ENCODE measurements at places on chromosomes 4 and X.

GRCh38 chr4:61923179-61923578 is 723.1 kb downstream of the ADGRL3 start:
- DNase-seq, result no peak

GRCh38 chr4:98641906-98642668 is 16.3 kb downstream of the TSPAN5 start:
- DNase-seq, result no peak

GRCh38 chr4:3526456-3526855 is 5.8 kb downstream of the LRPAP1 start:
- DNase-seq, result no peak

DNA sequence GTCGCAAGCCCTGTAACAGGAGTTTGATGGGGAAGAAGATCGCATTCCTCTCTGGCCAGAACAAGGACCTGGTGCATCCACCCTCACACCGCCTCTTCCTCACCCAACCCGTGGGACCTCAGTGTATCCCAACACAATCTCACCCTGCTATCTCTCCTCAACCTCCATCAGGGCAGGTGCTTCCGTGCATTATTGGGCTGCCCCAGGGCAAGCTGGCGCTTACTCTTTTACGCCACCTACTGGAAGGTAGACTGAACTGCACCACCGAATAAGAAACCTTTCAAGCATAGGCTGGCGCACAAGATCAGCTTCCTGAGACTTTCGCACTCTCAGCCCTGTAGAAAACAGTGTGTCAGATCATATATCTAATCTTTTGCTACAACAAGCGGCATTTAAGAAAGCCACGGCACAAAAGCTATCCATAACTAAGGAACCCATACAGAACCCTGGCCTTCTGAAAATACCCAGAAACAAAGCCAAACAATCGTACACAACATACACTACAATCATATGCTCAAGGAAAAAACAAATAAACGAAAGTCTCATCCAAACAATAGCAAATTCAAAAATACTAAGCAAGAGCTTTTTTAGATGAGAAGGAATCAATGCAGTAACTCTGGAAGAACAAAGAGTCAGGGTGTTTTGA is 209.3 kb downstream of the UGT8 start:
- peak; percentile 11 for DNase-seq

GRCh38 chr4:555566-556275 is 20.4 kb downstream of the TMEM271 start:
- no peak for DNase-seq

GRCh38 chr4:112361181-112361791 is 64.1 kb downstream of the ALPK1 start:
- DNase-seq, result no peak

DNA sequence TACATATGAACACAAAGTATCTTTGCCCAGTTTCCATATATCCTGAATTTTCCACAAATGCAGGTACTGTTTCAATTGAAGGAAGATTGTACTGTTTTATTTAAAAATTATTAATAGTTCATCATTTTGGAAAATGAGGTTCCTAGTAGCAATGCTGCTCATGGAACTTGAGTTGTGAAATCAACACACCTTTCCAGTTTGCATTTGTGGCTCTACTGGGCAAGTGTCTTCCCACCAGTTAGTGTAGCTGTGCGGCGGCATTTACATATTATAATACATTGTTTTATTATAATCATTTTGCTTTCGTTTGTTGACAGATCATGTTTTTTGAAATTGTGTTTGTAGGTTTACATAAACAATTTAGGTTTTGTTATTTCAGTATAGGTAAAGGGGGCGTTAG is 2.0 kb upstream of the DDX3X start:
- DNase-seq, result no peak

GRCh38 chr4:105158837-105159236 is 12.2 kb downstream of the TET2 start:
- no peak for DNase-seq

DNA sequence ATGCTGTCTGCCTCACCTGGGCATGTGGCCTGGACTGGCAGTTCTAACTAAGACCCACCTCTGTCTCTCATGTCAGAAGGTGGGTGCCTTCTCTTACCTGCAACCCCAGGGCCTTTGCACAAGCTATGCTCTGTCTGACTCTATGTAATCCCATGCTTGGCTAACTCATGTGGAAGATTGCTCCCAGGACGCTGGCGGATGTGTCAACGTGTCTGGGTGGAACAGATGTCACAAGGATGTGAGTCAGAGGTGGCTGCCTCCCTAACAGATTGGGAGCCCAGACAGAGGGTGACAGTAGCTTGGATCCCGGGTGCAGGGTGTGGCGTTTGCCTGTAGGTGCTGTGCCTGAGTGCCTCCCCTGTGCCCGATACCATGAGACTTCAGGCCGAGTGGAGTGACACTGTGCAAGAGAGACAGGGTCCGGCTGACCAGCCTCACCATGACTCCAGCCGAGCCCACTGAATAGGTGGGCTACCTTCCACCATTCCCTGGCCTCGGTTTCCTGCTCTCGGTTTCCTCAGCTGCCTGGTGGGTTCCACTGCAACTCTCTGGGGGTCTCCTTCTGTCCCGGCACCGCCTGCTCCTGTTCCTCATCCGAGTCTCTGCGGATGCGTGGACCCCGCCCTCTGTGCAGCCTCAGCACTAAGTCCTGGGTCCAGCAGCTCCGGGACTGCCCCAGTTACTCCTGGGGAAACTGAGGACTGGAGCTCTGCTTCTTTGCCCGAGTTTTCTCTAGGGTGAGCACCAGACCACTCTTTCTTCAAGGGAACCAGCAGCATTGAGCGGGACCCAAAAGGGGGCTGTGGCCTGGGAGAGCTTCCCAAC is 11.0 kb downstream of the SH3BP2 start:
- no peak for DNase-seq

GRCh38 chrX:134373736-134374135 is 86.2 kb upstream of the HPRT1 start:
- no peak for DNase-seq

DNA sequence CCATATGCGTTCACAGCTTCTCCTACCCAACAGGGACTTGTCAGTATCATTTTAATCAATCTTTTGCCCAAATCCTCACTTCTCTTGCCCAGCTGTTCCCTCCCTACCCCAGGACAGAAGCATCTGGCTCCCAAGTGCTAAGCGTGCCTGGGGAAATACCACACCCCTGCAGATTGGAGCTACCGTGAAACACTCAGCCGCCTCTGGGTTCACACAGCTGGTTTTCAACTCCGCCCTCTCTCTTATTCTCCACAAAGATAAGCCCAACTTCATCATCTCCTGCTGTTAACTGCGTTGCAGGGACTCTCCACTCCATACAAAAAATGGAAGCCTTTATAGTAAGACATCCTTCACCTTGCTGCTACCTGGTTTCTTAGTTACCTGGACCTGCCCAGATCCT is 147.3 kb upstream of the FTHL17 start:
- no peak for DNase-seq

- no peak for DNase-seq
Observed at GRCh38 chr4:78205591-78205990, 148.5 kb downstream of the FRAS1 start.

DNA sequence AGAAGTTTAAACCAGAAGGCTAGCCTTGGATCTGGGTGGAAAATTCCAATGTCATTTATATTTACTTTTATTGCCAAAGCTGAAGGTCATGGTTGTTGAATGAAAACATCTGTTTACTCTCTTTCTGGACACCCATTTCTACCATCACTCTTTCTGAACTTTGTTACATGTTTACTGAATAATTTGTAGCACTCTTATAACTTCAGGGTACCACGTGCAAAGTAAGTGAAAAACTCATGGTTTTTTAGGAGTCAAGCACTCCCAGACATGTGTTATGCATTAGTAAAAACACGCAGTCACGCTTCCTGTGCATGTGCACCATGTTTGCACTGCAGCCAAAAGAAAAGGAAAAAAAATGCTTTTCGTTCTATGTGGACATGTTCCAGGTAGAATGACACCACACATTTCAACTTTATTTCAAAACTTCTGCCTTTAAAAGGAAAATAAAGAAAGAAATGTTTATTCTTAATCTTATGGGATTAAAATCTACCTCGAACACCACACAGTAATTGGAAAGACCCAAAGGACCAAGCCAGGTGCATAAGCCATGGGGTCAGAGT is 31.4 kb upstream of the ADH1C start:
- DNase-seq, result no peak

GRCh38 chr4:81631958-81632441 is 160.3 kb upstream of the RASGEF1B start:
- no peak for DNase-seq

DNA sequence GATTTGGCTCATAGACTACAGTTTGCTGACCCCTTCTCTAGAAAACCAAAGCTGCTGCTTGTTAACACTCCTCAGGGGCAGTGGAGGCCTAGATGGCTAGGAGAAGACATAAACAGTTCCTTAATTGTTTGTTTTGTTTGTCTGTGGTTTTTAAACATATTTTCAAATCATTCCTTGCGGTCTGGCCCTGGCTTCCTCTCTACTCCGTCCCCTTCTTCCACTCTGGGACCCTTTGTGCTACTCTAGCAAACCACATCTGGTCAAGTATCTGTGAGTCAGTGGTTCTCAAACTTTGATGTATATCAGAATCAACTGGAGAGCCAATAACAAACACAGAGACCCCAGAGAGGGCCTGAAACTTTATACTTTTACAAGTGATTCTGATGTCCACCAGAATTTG is 36.1 kb downstream of the FRMPD4 start:
- no peak for DNase-seq

GRCh38 chrX:40318801-40319200 is 221.0 kb upstream of the BCOR start:
- DNase-seq, result no peak

GRCh38 chr4:87717276-87718031 is 67.4 kb downstream of the DMP1 start:
- no peak for DNase-seq

DNA sequence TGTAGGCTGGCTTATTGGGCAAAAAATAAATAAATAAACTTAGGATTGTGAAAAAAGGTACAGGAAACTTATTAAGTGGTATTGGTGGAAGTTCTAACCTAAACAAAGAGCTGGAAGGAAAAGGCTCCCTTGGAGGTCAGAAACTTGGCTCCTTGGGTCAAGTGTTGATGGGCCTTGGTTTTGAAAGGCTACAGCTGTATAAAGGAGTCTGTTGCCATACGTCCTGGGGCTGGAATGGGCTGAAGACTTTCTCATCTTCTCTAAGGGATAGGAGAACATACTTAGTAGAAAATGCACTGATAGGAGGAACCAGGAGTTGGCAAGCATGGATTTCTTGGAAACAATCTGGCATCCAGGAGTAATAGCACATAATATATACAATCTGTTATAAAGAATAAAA is 56.6 kb downstream of the PDLIM5 start:
- DNase-seq, result no peak

GRCh38 chrX:17442898-17443297 is 67.9 kb downstream of the NHS start:
- DNase-seq, result no peak

DNA sequence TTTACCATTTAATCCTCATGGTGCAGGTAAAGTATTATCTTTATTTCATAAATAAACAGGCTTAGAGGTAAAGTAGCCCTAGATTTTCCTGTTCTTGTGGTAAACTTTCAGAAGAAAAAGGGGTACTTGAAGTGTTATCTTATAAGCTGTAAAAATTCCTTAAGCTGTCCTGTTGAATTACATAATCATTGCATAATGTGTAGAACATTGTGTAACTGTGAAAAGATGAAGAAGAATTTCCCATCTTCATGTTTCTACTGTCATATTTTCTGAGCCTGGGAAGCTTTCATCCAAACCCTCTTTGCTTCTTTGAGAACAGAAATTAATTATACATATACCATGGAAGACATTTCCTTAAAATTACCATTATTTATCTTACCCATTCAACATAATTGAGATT is 90.5 kb downstream of the ELOVL6 start:
- DNase-seq, result no peak

GRCh38 chrX:22429704-22430103 is 157.0 kb downstream of the CBLL2 start:
- no peak for DNase-seq

GRCh38 chr4:36320117-36320896 is 38.9 kb downstream of the DTHD1 start:
- no peak for DNase-seq

DNA sequence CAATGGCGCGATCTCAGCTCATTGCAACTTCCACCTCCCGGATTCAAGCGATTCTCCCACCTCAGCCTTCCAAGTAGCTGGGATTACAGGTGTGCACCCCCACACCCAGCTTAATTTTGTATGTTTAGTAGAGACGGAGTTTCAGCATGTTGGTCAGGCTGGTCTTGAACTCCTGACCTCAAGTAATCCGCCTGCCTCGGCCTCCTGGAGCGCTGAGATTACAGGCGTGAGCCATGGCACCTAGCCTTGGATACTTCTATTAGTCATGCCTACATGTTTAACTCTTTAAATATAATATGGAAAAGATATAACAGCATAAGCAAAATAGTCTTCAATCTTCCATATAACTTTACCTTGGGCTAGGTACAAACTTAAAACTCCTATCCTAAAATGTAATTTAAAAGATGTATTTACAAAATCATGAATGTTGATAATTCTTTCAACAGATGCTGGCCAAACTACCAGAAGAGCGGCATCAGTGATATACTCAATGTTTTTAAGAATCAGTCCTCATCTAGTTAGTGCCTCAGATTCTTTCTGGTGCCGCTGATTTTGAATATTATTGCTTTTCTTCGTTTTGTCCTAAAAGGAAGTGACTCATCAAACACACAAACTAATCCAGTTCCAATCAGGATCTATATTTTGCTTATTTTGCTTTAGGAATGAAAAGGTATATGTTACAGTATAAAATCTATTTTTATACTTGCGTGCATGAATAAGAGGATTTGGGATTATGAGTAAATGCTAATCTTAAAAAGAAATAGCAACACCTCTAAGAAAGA is 23.7 kb downstream of the FAM241A start:
- no peak for DNase-seq

- no peak for DNase-seq
Observed at GRCh38 chr4:40789031-40789430, 39.3 kb downstream of the NSUN7 start.

- DNase-seq, result no peak
Observed at GRCh38 chr4:1502976-1503375, 96.7 kb upstream of the NKX1-1 start.

GRCh38 chr4:11831739-11832138 is 403.0 kb upstream of the HS3ST1 start:
- DNase-seq, result no peak

- no peak for DNase-seq
Observed at GRCh38 chrX:24494647-24495075, 29.6 kb downstream of the PDK3 start.

DNA sequence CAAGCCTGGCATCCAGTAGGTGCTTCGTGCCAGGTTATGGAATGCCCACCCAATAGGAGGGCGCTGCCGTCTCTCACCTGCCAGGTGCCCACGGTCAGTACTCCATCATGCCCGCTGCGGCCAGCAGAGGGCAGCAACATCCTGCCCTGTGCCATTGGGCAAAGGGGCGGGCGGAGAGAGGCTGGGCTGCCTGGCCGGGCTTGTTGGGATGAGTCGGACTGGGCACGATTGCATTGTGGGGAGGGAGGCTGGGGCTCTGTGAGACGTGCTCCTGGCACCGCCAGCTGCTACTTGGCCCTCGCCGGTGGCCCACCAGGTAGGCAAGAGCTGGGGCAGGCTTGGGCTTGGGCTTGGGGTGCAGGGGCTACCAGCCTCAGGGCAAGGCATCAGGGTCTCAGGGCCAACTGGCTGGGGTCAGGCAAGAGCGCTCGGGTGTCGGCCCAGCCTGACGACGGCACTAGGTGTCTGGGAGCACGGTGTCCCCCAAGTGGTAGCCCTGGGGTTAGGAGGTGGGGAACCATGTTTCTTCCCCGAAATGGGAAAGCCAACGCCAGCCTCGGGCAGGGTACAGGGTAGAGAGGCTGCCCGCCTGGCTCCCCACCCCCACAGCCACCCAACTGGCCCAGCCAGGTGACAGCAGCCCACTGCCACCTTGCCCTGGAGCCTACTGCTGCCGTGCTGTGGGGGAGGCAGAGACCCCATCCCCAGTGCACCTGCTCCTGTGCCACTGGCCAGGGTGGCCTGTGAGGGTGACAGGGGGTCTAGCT is at the start of gene PLXNB3:
Gene PLXNB3 (plus strand): TSS at position 261 of the 767 bp plus-strand sequence. CDS start 1,287 bp downstream, outside the sequence.
- DNase-seq, result peak; percentile 78
